ENCODE measurements at places on chromosomes 2 and 18.

- ATAC-seq = no peak
Observed at GRCh38 chr18:74419761-74420160, 37.3 kb downstream of the DIPK1C start.

DNA sequence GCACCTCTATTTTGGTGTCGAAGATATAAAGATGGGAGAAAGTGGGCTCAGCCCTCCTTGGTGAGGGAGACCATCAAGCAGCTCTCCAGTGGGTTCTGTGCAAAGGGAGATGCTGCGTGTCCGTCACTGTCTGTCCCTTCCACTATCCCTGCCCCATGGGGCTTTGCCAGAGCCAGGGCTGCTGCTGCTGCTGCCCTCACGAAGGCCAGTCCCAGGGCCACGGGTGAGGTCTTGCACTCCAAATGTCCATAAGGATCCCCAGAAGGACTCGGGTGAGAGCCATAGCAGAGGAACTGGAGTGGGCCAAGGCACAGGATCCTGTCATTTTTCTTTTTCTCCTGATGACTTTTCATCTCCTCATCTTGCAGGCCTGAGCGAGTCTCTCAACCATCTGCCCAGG, 3.7 kb upstream of the DIPK1C start:
- ATAC-seq = no peak

GRCh38 chr2:109284826-109285225, 155.8 kb downstream of the SH3RF3 start:
- ATAC-seq = peak; percentile 24

GRCh38 chr2:141911485-141912066, 219.2 kb downstream of the LRP1B start:
- ATAC-seq = no peak

DNA sequence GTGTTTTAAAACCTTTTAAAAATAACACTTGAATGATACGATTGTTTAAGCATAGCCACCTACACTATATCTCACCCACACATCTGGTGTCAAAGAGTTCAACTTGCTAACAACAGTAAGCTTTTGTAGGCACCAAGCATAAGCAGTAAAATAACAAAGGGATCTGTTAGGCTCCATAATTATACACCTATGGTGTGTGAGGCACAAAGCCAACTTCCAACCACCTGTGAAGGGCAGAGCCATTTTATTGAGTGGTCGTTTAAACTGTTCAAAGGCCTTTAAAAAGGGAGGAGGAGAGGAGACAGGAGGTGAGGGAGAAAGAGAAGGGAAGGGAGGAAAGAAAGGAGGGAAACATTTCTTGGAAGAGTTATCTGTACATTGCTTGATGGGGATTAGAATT, 27.9 kb downstream of the NEMP2 start:
- ATAC-seq = no peak

- no peak for ATAC-seq
Observed at GRCh38 chr2:198638577-198638976, 819.2 kb downstream of the SATB2 start.

GRCh38 chr2:186429104-186429503, 57.0 kb upstream of the ZC3H15 start:
- ATAC-seq = no peak

DNA sequence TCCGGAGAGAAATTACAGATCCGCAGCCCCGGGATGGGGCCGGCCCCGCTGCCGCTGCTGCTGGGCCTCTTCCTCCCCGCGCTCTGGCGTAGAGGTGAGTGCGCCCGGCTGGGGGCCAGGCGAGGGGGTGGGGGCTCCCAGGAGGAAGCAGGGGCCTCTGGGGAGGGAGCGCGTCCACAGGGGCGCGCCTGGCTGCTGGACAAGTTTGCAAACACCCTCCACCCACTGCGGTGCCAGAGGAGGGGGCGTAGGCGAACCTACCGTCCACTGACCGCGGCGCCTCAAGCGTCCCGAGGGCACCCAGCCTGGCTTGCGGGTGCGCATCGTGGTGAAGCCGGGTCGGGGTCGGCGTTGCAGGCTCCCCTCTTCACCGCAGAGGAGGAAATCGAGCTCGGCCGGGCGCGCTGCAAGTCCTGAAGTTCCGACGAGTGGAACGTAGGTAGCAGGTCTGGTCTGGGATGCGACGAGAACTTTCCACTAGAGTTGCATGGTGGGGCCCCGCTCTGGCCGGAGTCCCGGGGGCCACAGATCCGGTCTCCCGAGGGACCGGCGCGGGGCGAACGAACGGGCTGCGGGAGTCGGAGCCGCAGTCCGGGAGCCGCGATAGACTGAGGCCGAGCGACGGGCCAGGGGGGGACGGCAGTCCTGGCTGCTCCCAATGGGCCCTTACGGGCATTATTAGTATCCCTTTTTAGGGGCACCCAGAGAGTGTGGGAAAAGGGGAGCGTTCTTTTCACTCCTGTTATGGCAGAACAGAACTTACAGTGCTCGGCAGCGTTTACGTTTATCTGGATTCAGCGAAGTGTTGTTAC, 502 bp downstream of the MERTK start:
- ATAC-seq = peak; percentile 20

- no peak for ATAC-seq
Observed at GRCh38 chr2:23323917-23324680, 60.9 kb upstream of the KLHL29 start.

GRCh38 chr2:199136681-199137080, 321.1 kb downstream of the SATB2 start:
- no peak for ATAC-seq

- ATAC-seq = peak; percentile 96
Observed at GRCh38 chr18:9575558-9575957, 38.8 kb downstream of the PPP4R1 start.

DNA sequence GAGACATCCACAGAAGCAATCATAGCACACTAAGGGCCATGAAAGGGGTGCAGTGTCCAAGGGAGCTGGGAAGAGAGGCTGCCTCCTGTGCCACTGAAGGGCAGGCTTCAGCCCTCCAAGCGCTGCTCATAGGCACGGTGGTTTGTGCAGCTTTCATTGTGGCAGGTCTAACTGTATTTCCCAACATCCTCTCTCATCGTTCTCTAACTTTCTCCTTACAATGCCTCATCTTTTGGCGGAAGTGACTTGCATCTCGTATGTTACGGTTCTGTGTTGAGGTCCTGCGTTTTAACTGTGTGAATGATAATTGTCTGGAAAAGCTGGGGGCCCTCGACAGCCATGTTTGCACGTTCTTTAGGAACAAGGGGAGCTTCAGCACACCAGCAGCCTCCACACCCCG, 213.9 kb downstream of the GBX2 start:
- no peak for ATAC-seq

GRCh38 chr2:130767408-130767775, 12.1 kb downstream of the AMER3 start:
- ATAC-seq = no peak

GRCh38 chr18:36095936-36096519, 28.7 kb upstream of the RPRD1A start:
- no peak for ATAC-seq

DNA sequence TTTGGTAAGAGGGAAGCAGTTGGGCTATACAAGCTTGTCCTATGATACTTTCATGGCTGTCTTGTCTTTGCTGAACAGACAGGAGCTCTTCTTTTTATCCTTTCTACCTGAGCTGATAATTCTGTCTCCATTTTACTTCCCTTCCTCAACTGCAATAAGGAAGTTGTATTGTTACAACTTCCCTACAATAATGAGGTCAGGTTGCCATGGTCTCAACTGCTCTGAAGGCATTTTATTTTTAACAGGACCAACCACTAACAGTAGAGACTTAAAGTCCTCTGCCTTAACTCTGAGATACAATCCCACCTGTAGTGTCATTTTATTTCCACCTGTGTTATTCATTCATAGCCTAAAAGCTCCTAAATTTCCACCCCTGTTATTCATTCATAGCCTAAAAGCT, 118.6 kb upstream of the PGAP1 start:
- no peak for ATAC-seq

DNA sequence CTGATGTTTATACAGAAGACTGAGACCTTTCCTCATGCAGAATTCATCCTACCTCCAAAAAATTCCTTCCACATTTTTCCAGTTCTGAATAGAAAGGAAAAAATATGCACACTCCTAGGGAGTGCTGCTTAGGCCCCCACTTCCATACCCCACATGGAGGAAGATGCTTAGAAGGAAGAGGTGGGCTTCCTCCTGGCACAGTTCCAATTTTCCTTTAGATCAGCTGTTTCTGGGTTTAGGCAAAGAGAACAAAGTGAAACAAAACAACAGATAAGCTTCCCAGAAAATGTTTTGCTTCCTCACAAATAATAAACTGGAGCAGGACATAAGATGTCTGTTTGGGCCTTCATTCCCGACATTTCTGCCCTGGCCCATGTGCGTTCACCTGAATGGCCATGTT, 172.6 kb downstream of the PRPF40A start:
- ATAC-seq = no peak

GRCh38 chr2:182682210-182682609, 33.8 kb upstream of the DNAJC10 start:
- no peak for ATAC-seq

- no peak for ATAC-seq
Observed at GRCh38 chr2:147530033-147530432, 314.8 kb upstream of the ACVR2A start.
